Stimulated activated CD8-positive, alpha-beta memory T cell treated with anti-CD3 and anti-CD28 coated beads, Interleukin-2, amount 100 ng/mL, for 1 hour (primary cell): ENCODE measurements at places on chromosomes 12 and 14.

- DNase-seq = no peak
Measured at GRCh38 chr14:89490466-89490865, 73.4 kb upstream of the FOXN3 start.

DNA sequence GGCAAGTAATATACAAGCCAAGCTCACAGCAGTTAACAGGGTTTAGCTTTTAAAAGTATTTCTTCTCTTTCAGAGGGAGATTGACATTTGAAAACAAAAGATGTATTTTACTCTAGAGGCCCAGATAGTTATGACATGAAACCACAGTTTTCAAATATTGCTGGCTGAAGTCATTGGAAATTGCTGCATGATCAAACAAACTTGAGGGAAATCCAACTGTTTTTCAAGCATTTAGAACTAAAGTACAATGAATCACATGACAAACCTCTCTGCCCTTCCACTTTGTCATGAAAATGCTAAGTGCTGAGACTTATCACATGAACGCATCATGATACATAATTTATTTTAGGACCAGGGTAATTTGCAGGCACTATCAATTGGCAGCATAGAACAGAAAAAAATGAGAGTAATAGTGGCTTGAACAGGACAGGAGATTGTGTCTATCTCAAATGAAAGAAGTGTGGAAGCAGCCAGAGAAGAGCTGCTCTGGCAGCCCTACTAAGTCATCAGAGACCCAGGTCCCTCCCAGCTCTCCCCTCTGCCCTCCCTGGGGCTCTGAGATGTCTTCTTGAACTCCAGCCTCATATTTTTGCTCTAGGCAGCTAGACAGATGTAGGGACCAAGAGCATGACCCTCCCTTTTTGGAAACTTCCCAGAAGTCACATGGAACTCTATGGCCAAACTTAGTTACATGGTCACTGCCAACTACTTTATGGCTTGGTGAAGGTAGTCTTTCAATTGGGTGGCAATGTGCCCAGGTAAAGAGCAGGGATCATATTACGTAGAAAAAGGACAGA, 90.1 kb upstream of the PELI2 start:
- no peak for DNase-seq

DNA sequence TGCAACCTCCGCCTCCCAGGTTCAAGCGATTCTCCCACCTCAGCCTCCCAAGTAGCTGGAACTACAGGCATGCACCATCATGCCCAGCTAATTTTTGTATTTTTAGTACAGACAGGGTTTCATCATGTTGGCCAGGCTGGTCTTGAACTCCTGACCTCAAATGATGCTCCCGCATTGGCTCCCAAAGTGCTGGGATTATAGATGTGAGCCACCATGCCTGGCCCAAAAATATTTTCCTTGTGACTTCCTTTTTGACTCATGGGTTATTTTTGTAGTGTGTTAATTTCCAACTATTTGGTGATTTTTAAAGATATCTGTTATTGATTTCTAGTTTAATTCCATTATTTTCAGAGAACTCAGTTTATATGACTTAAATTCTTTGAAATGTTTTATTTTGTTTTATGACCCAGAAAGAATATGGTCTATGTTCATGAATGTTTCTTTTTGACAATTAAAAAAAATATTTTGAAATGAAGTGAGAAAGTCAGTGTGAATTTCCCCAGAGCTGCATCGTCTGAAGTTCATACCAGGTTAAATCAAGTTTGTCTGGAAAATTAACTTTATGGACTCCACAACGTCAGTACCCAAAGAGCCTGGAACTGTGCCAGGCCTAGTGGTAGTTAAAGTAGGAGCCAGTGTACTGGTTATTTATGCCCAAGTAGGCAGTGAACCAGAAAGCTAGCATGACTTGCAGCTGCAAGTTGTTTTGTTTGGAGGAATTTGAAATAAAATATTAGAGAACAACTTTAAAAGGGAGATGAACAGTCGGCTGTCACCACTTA, 2.8 kb upstream of the CDKL1 start:
- no peak for DNase-seq

GRCh38 chr14:22488522-22489243, 100.3 kb downstream of the DAD1 start:
- no peak for DNase-seq

GRCh38 chr14:99098199-99098598, 173.8 kb downstream of the BCL11B start:
- DNase-seq = no peak

- DNase-seq = no peak
Measured at GRCh38 chr14:61151251-61151650, 129.9 kb downstream of the TMEM30B start.

DNA sequence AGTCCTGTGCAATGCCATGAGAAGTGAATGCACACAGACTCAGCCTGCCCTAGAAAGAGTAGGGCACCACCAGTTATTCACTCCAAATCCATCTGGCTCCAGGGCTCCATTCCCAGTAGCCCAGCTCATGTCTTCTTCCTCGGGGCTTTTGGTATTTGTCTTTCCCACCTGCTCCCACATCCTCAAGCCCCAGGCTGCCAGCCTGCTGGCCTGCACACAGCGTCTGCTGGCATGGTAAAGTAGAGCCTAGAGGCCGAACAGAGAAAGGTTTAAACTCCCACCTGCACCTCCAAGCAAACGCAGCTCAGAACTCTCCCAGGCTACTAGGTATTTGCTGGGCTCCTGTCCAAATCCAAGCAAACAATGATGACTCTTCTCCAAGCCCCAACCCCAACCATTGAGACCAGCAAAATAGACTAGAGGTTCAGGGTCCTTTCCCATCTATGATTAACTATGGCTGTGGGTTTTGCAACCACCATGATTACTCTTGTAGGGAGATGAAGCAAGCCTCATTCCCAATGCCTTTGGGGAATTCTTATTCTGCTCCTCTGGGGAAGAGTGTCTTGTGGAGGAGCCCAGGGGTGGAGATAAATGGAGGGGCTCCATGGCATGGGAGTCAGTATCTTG, 5.2 kb upstream of the VDR start:
- DNase-seq = no peak

GRCh38 chr14:60294411-60295069, 45.5 kb downstream of the PPM1A start:
- DNase-seq = no peak
